SK-N-MC (cell line): ENCODE measurements at places on chromosomes 2 and 18.

GRCh38 chr2:158936978-158937377 lies 31.5 kb upstream of the TANC1 start:
- no peak for DNase-seq

DNA sequence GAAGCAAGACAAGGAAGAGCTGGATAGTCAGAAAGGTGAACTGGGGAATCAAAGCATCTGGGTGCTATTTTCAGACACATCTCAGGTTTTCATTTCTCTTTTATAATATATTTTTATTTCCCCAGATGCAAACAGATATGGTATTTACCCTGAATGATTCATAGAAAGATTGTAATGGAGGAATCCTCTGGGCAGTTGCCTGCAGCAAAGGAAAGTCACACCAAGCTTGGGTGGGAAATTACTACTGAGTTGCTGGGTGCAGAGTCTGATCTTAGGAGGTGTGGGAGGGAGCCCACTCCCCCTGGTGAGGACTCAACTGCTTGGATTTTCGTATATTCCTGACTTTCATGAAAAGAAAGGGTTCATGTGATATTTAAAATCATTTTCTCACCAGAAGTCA lies 2.1 kb downstream of the EFR3B start:
- DNase-seq = no peak

GRCh38 chr2:237955640-237956401 lies 11.0 kb upstream of the UBE2F start:
- DNase-seq = no peak

DNA sequence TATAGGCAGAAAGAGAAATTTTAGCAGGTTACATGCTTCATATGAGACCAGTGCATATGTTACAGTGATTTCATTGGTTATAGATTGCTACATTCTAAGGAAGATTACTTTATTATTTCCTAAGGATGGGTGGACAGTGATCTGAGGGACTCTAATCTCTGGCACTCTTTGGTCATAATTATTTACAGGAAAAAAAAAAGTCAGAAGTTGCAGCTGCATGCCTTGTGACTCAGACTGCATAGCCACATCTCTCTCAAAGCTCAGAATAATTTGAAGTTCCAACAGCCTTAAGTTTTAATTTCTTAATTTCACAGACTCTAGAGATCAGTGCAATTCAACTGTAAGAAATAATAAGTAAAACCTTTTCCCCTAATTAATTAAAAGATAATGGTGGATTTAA lies 27.1 kb upstream of the BARD1 start:
- no peak for DNase-seq

GRCh38 chr2:129548880-129549279 lies 430.6 kb upstream of the RAB6C start:
- DNase-seq = no peak

DNA sequence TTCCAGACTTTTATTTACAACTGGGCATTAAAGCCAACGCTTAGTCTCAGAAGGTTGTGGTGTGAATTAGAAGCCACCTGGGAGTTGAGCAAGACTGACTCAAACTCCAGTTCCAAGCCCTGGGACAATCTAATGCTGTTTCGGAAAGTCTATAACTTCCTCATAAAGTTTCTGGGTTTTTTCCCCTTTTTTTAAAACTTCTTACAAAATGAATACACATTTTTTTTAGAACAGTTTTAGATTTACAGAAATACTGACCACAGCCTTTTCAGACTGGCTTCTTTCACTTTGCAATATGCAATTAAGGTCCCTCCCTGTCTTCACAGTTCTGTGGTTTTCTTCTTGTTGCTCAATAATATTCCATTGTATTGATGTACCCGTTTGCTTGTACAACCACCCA lies 115.9 kb upstream of the TWIST2 start:
- no peak for DNase-seq

DNA sequence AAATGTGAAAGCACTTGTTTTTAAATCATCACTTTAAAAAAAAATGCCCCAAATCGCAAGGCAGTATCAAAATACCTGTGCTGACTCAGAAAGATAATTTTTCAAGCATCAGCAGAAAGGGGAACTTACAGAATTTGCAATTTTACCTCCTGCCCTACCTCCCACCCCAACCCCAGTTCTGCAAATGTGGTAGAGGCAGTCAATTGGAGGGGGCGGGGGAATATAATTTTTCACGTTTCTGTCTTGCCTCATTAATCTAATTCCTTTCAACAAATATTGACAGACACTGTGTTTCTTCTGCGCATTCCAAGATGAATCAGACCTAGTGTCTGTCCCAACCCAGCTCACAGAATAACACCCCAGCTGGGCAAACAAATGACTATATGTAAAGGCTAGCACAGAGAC lies 76.8 kb downstream of the ALPK2 start:
- DNase-seq = no peak

- no peak for DNase-seq
These were observed 2.3 kb upstream of the ZNF532 start for GRCh38 chr18:58862356-58862755.

GRCh38 chr2:188449971-188450370 lies 158.3 kb downstream of the GULP1 start:
- DNase-seq = no peak

DNA sequence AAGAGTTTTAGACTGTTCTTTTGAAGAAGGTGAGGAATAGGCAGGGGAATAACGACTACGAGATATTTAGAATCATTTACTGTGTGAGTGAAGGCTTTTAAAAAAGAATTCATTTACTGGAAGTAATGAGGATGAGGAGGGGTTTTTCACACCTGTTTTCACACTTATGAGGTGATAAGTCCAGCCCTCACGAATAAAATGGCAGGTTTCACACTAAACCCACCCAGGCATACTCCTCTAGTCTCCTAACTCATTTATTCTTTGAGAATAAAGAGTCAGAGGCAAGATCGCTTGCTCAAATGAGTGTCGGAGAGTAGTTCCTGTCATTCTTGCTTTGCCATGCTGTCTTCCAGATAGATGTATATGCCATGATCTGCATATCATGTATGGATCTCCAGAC lies 79.0 kb upstream of the ZEB2 start:
- no peak for DNase-seq

DNA sequence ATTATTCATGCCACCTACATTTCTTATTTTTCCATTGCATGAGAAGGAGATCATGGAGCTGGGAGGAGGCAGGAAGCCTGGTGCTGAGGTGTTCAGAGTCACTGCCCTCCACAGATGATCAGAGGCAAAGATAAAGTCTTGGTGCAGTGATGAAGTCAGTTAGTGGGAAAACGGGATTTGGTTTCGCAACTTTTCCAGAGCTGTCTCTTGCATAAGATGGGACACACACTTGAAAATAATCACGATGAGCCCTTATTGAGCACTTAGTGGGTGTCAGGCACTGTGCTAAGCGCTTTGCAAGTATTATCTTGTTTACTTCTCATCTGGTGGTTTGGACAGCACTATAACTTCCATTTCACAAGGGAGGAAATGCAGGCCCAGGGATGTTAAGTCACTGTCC lies 222.1 kb upstream of the SMAD2 start:
- DNase-seq = no peak

DNA sequence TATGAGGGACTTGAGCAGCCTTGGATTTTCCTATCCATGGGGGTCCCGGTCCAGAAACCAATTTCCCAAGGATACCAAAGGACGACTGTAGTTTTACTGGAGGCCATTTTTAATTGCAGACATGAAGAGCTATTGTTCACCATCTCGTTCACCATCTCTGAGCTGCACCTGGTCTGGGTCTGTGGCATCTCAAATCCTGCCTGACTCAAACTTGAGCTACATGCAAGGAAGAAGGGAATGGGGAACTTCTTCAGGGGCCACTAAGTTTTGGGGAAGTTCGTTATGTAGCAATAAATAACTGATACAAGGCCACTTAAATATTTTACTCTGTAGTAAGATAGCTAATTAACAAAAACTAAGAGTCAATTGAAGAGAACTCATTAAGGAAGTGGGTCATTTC lies 2.1 kb upstream of the SMCHD1 start:
- DNase-seq = no peak

GRCh38 chr18:71403501-71403900 lies 1114.7 kb downstream of the SOCS6 start:
- DNase-seq = no peak

DNA sequence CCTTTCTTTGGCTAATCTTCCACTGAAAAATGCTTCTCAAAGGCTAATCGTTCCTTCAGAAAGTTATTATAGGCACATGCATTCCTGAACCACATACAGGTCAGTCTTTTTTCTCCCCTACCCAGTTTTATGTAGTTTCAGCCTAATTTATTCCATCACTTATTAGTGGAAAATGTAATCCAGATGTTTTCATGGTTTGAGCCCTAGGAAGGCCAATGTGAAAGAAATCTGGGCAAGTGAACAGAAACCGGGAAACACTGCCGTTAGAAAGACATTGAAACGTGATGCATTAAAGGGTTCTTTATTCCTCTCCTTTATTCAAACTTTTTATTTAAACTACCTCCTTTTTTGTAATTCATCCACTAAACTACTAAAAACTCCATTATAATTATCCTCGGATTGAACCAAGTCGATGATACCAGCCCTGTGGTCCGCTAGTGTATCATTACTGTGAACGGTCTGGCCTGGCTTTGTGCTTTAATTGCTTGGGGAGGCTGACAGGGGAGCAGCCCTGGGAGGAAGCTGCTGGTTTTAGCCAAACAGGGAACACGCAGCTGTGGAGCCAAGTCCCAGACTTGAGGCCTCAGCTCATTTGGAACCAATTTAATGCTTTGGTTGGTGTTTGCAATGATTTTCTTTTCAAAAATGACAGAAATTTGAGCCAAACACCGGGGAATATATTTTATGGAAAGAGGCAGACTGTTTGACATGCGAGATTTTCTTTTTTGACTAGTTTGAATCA lies 149.2 kb downstream of the ARHGAP28 start:
- no peak for DNase-seq

- no peak for DNase-seq
These were observed 12.0 kb upstream of the ZNF532 start for GRCh38 chr18:58852629-58853028.

DNA sequence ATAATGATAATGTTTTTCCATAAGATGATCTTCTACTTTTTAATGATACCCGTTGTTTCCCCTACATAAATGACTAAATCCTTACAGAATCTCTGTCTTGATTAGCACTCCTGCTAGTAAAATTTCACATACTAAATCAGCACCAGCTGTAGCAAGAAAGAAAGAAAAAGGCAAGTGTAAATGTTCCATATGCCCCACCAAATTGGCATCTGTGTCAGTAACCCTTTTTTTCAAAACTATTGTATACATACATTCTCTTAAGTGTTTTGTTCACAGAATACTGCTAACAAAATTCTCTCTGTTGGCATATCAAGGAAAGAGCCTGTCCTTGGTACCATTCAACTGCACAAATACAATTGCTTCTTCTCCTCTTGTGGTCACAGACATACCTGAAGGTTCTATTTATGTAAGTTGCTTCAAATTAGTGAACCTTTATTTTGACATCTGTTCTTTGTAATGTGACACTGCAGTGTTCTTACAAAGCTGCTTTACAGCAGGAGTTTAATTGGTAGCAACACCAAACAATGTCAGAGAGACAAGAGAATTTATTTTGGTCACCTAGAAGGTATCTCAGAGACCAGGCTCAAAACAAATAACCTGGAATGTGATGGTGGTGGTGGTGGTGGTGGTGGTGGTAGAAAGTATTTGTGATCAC lies 641.9 kb downstream of the ZEB2 start:
- DNase-seq = no peak

GRCh38 chr18:62425465-62426190 lies 97.2 kb upstream of the ZCCHC2 start:
- DNase-seq = peak; percentile 89

DNA sequence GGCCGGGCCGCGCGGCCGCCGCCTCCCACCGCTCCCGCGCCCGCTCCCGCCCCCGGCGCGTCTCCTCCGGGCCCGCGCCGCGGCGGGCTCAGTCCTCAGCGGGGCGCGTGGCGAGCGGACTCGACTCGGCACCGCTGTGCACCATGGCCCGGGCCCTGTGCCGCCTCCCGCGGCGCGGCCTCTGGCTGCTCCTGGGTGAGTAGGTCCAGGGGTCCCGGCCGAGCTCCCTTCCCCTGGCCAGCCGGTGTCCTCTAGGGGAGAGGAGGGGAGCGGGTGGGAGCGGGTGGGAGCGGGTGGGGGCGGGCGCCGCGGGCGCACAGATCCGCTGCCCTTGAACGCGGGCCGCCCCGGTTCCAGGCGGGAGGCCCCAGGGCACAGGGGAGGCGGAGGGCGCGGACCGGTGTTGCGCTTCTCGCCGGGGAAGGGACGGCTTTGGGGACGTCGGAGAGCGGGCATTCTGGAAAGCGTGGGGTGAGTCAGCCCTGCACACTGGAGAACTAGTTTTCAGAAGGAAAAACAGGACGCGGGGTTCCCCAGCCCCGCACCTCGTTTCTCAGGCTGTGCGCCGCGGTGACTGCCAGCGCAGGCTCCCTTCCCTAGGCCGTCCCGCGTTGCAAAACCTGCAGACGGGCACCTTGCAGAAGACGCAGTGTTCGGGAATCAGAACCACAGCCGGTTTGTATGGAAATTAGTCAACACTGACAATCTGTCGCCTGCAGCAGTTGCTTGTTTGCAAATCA lies at the start of gene RAMP1:
TSS of gene RAMP1 (plus strand) at position 91 of the 740 bp plus-strand sequence. CDS start at position 144, 53 bp downstream.
- DNase-seq = no peak

- no peak for DNase-seq
These were observed 676.5 kb upstream of the FANCL start for GRCh38 chr2:58917596-58917995.

DNA sequence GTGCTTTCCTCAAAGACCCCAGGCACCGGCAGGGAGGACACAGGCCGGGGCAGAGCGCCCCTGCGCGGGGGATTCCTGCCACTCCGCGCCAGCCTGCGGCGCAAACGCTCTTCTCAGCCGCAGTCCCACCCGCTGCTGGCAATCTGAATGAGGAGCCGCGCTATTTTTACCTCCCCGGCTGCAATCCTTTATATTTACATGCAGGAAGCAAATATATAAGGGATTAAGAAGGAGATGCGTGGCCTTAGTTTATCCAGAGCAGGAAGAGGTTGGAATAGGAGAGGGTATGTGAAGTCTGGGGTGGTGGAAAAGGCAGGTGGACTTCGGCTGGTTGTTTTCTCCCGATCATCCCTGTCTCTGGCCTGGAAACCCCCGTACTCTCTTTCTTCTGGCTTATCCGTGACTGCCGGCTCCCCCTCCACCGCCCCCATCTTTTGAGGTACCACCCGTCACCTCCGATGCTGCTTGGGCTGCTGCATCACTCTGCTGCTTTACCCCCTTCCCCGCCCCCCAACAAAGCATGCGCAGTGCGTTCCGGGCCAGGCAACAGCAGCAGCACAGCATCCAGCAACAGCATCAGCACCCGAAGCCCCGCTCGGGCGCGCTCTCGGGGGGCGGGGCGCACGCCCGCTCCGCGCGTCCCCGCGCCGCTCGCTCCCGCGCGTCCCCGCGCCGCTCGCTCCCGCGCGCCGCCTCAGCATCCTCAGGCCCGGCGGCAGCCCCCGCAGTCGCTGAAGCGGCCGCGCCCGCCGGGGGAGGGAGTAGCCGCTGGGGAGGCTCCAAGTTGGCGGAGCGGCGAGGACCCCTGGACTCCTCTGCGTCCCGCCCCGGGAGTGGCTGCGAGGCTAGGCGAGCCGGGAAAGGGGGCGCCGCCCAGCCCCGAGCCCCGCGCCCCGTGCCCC lies at the start of gene ADAM23:
TSS of gene ADAM23 (plus strand) at position 700 of the 902 bp plus-strand sequence. CDS start 335 bp downstream, outside the sequence.
- no peak for DNase-seq
